Heart left ventricle (tissue), 16 donors: ENCODE measurements at places on chromosomes 1 and 21. TPM values are rescaled to one million over a fixed set of nuclear protein-coding genes. Genes with fewer than 3 reads are reported as not detected.
A peak's percentile ranks its signal among the peaks of the same experiment; 100 is the strongest.

DNA sequence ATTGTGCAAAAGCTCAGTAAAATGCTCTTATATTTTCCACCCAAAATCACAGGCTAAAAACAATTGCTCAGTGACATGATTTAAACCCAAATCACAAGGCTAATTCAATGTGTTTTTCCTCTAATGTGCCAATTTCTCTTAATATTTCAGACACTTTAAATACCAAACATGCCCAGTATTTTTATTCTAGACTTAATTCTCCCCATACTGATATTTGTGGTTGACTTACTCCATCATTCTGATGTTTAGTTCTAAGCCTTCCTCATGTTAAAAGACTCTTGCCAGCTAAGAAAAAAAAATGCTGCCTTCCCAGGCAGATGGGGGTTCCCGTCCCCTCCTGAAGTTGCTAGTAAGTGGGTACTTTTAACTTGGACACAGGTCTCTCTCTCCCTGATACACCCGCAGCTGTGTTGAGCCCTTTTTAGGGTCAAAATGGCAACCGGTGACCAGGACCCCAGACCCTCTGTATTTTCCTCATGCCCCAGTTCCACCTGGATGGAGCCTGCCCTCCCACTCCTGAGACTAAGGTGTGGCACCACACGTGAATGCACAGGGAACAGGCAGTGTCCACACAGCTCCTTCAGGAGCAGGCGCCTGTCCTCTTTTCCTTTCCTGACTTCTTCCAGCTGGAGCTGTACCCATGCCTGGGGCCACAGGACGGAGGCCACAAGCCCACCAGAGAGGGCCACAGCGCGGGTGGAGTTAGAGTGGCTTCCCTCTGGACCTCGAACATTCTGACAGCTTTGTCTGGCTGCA lies 118.9 kb downstream of the RIPK4 start:
- DNase-seq: no peak

DNA sequence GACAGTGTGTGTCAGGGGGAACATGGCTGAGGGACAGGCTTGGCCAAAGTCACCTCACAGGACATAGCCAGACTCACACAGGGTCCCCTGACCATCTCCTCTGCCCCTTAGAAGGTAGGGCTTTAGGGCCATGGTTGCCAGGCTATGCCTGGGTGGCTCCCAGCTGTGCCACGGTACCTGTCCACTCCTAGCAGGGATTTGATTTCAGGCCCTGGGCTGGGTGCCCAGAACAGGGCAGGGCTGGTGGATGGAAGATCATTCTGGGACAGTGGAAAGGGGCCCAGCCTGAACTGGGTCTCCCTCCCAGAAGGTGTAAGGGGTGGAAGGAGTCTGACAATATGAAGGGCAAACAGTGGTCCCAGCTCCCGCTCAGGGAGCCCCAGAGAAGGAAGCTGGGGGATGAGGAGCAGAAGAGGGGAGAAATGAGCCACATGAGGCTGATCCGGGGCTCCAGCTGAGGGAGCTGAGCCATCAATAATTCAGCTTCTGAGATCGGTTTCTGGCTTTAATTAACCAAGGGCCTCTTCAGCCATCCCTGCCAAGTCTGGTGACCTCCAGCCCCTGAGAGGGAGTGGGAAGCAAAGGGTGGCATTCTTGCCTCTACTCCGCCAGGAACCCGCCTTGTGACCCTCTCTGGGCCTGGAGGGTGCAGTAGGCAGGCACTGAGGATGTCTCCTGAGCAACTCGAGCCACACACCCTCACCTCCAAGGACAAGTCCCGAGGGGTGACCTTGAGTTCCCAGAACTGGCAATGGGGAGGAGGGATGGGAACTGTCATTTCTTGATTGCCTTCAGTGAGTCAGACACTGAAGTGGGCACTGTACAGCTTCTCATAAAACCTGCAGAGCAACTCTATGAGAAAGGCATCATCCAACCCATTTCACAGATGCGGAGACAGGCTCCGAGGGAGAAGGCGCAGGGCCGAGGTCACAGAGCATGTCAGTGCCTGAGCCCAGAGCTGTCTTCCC lies 2.1 kb downstream of the CD164L2 start:
- peak; percentile 61 for DNase-seq

GRCh38 chr1:232797856-232798510 lies 7.2 kb upstream of the MAP10 start:
- no peak for DNase-seq

GRCh38 chr1:87115317-87115890 lies 201.0 kb downstream of the HS2ST1 start:
- no peak for DNase-seq

- DNase-seq: no peak
Observed at GRCh38 chr1:70552662-70553566, 141.8 kb downstream of the CTH start.

GRCh38 chr1:3020263-3020909 lies 881 bp upstream of the ACTRT2 start:
- no peak for DNase-seq

DNA sequence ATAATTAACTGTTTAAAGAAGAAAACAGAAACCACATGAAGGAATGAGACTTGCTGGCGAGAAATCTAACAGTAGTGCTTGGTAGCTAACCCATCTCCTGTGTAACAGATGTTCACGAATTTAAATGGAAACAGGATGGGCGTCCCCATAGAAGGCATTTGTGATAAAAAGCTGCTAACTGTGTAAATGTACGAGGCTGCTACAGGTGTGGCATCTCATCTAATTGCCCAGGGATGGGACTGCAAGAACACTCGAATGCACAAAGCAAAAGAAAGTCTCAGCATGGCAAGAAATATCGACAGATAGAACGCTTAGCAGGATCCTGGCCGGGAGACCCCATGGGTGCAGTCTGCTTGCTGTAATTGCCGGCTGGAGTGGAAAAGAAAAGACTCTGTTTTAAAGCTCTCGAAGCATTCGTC lies 112.7 kb downstream of the RUNX1 start:
- no peak for DNase-seq

ACTN2 gene
- polyA plus RNA-seq: 1,024 TPM

AUNIP gene
- polyA plus RNA-seq: not detected

XKR8 gene
- 6.3 TPM for polyA plus RNA-seq

SLC39A1 gene
- polyA plus RNA-seq: 32.5 TPM
